ENCODE measurements at places on chromosomes 16 and 17. TPM values are rescaled to one million over a fixed set of nuclear protein-coding genes. Genes with fewer than 3 reads are reported as not detected.

Gene CDC6
- total RNA-seq: 8.6 TPM

Gene NAGS
- total RNA-seq: 6.4 TPM

Gene RAB26
- 1.3 TPM for total RNA-seq

Gene MPV17L
- 0.09 TPM for total RNA-seq

Gene CDT1
- total RNA-seq: 7.5 TPM

Gene ADAP2
- not detected for total RNA-seq

Gene TVP23A
- total RNA-seq: not detected

Gene PRSS36
- 0.09 TPM for total RNA-seq

Gene LRRC75A
- total RNA-seq: 1.5 TPM

Gene MGAT5B
- total RNA-seq: 1.4 TPM

Gene CBX2
- 7.5 TPM for total RNA-seq

Gene PIGL
- 12.2 TPM for total RNA-seq

Gene LITAF
- 0.81 TPM for total RNA-seq

Gene GCGR
- not detected for total RNA-seq

Gene MEIOB
- under 0.01 TPM for total RNA-seq

Gene NTN3
- 0.09 TPM for total RNA-seq

Gene PYDC1
- not detected for total RNA-seq

Gene LRRC37A
- total RNA-seq: 1.8 TPM

Gene ZP2
- total RNA-seq: not detected

Gene TMED6
- not detected for total RNA-seq

Gene HLF
- total RNA-seq: 0.18 TPM

Gene C17orf113
- total RNA-seq: 0.09 TPM

Gene FAM83G
- total RNA-seq: 8.2 TPM

Gene HEATR9
- not detected for total RNA-seq

Gene ELOB
- 446 TPM for total RNA-seq

Gene CD300H
- not detected for total RNA-seq

Gene MARF1
- 12.0 TPM for total RNA-seq

Gene ZG16B
- total RNA-seq: 0.09 TPM

Gene RAMP2
- total RNA-seq: 2.7 TPM

Gene CLDN7
- total RNA-seq: 15.9 TPM

Gene KRTAP17-1
- total RNA-seq: not detected

Gene STH
- total RNA-seq: not detected

Gene EVPLL
- not detected for total RNA-seq

Gene FLII
- total RNA-seq: 549 TPM

Gene CRK
- total RNA-seq: 125 TPM

Gene KRT40
- not detected for total RNA-seq

Gene PDE6G
- total RNA-seq: 0.45 TPM

Gene SLC13A5
- total RNA-seq: not detected

Gene SLFN12L
- not detected for total RNA-seq

Gene FBXL16
- 0.18 TPM for total RNA-seq

Gene TMUB2
- 22.6 TPM for total RNA-seq

Gene CCL4
- total RNA-seq: not detected

Gene KRT27
- total RNA-seq: not detected

Gene EVI2B
- total RNA-seq: 0.09 TPM

Gene GRAP
- 25.3 TPM for total RNA-seq

Gene DYNC1LI2
- 181 TPM for total RNA-seq
